ENCODE measurements at places on chromosomes 5 and 9. TPM values are rescaled to one million over a fixed set of nuclear protein-coding genes. Genes with fewer than 3 reads are reported as not detected.

SPATA24 gene
- total RNA-seq: 8.6 TPM

CCL19 gene
- total RNA-seq: not detected

PCDHB14 gene
- not detected for total RNA-seq

SHISAL2B gene
- total RNA-seq: not detected

ZNG1A gene
- total RNA-seq: 25.4 TPM

CMYA5 gene
- total RNA-seq: 0.30 TPM

PCDHAC2 gene
- total RNA-seq: not detected

SLC45A2 gene
- total RNA-seq: 0.14 TPM

GMCL2 gene
- not detected for total RNA-seq
